Stimulated activated CD8-positive, alpha-beta memory T cell treated with anti-CD3 and anti-CD28 coated beads, Interleukin-4, amount 100 ng/mL, for 4 hours (primary cell): ENCODE measurements at places on chromosomes 4 and X.

DNA sequence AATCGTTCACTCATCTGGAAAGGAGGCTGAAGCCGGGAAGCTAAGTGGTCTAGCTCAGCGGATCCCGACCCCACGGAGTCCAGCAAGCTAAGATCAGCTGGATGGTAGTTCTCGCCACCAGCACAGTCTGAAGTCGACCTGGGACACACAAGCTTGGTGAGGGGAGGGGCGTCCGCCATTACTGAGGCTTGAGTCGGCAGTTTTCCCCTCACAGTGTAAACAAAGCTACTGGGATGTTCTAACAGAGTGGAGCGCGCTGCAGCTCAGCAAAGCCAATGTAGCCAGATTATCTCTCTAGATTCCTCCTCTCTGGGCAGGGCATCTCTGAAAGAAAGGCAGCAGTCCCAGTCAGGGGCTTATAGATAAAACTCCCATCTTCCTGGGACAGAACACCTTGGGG lies 555.4 kb downstream of the BCOR start:
- no peak for DNase-seq

GRCh38 chrX:12443534-12444098 lies 305.3 kb downstream of the FRMPD4 start:
- DNase-seq = no peak

- no peak for DNase-seq
Measured at GRCh38 chr4:147853706-147854105, 121.8 kb downstream of the ARHGAP10 start.

GRCh38 chrX:110346681-110347080 lies 12.0 kb upstream of the RTL9 start:
- no peak for DNase-seq

GRCh38 chr4:6971536-6972374 lies 62.1 kb downstream of the TBC1D14 start:
- DNase-seq = no peak

GRCh38 chr4:109440948-109441347 lies 7.3 kb downstream of the SEC24B start:
- DNase-seq = no peak

GRCh38 chr4:15659768-15660570 lies 4.8 kb upstream of the FBXL5 start:
- no peak for DNase-seq

DNA sequence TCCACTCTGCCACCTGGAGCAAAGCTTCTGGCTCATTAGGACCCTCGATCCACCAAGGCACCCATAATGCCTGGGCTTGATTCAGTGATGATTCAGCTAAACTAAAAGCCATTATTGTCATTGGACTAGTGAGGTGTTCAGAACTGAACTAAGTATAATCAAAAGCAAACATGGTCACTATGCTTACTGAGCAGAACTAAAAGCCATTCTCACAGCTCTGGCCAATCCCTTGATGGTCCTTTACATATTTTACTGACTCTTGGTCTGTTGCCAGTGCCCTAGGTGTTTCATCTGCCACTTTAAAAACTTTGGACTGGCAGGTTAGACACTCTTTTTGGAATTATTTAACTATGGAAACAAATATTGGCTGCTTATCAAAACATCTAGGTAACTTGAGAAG lies 703.5 kb downstream of the FAT4 start:
- no peak for DNase-seq

- DNase-seq = no peak
Measured at GRCh38 chrX:30308263-30309138, 689 bp downstream of the NR0B1 start.

DNA sequence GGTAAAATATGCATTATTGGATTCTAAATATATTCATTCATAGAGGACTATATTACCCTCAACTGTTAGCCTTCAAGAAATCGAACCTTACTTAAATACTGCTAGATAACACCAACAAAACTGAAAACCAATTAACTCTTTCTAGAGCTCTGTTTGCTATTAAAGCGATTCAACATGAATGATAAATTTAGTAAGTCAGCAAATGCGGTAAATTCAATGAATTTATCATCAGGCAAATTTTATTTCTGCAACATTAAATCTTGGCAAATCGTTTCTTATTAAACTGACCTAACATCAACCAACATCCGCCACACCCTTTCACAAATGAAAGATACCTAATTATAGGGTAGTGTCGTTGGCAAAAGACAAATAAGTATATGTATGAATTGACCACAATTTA lies 26.4 kb upstream of the HELT start:
- DNase-seq = no peak

- DNase-seq = no peak
Measured at GRCh38 chr4:114658179-114658578, 59.6 kb downstream of the UGT8 start.

GRCh38 chr4:138086611-138087041 lies 155.5 kb downstream of the SLC7A11 start:
- no peak for DNase-seq

DNA sequence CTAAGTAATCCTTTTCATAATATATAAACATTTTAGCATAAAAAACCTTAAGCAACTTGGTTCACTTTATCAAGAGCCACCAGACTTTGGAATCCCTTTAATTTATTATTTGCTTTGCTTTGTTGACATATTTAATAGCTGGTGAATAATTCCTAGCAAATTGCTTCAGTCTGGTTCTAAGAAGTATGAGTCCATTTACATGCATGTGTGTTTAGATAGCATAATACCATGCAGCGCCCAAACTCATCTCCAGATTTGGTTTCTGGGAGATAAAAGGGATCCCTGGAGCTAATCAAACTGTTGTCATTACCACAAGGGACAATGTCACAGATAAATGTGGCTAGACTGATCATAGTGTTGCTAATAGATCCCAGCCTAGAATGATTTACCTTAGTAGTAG lies 111.8 kb downstream of the TMEM144 start:
- DNase-seq = no peak

DNA sequence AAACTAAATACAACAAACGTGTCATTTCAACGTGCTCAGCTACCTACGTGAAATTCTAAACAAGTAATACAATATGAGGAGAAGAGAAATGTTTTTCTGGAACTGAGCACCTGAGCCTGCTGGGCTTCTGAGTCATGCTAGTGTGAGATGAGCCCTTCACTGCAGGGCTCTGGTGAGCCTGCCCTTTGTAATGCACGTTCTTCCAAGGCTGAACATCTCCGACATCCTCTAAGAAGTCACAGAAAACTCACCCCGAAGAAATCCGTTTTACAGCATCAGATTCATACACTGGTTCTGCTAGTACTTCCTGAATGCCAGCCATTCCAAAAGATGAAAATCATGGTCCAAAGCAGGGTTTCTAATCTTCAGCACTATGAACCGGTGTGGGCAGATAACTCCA lies 157.1 kb downstream of the AMELX start:
- DNase-seq = no peak

- no peak for DNase-seq
Measured at GRCh38 chr4:159227378-159227777, 124.5 kb downstream of the RAPGEF2 start.

DNA sequence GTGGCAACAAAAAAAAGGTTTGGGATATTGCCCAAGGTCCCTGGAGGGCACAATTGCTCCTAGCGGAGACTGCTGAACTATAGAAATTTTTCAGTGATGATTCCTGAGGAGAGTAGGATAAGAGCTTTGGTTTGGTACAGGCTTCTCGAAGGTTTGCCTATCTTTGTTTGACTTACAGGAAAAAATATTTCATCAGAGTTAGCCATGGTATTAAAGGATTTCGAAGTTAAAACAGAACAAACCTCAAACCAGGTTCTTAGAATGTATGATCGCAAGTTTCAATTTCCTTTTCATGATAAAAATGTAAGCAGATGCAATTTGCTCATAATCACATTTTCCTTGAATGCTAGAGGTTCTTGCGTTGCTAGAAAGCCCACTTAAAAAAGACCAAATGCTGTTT lies 1.7 kb downstream of the EGFL6 start:
- no peak for DNase-seq

GRCh38 chr4:17811078-17811603 lies 362 bp downstream of the NCAPG start:
- no peak for DNase-seq

DNA sequence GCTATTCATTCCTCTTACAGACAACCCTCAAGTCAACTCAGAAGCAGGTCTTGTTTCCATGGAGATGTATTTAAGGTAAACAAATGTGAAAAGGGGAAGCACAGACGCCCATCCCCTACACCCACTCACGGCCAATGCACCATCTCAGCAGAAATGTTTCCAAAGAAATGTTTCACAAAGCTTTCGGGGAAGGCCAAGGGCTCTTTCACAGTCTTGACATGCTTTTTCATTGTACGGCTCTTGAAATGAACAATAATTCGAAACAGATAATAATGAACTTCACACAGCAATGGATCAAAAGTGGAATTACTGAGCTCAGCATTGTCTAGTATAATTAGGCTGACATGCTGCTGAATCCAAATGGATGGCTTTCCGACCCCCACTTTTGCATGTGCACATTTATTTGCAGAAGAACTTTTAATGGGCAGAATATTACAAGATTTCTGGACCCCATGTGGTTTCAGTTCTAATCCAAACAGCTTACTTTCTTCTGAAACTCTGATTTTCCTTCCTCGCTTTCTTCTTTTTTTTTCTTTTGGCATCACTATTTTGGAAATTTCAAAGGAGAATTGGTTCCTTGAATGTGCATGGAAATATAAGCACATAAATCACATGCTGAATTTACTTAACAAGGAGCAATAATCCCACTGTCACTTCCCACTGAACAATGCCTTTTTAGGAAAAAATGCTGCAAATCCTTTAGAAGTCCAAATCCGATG lies 160.9 kb downstream of the SMIM20 start:
- no peak for DNase-seq

- DNase-seq = no peak
Measured at GRCh38 chrX:45758319-45758718, 557.6 kb upstream of the DIPK2B start.

DNA sequence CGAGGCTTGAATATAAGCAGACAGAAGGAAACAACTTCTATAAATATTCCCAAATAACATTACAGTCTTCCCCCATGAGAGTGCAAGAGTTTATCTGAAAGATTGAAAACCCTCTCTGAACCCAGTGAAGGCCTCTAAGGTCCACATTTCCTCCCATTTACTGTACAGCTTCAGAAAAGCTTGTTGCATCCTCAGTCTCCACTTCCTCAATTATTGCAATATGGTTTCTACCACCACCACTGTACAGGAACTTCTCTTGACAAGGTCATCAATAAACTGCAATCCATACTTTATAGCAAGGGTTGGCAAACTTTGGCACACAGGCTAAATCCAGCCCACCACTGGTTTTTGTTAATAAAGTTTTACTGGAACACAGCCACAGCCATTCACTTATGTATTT lies 239.0 kb downstream of the THOC2 start:
- DNase-seq = no peak

DNA sequence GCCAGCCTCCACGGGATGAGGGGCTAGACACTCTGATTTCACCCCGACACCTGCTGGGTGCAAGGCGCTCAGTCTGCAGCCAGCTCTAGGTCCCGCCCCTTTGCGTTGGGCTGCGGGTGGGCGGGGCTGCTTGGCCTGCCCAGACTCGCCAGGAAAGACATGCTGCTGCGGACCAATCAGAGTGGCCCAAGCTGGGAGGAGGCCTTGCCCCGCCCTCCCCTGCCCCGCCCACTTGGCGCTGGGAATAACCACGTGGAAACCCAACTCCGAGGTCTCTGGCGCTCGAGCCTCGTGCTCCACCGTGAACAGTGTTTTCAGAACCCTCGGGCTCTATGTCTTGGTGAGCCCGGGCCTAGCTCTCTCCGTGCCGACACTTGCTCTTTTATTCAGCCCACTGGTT lies 5.3 kb upstream of the VMA21 start:
- no peak for DNase-seq

- DNase-seq = no peak
Measured at GRCh38 chrX:23792861-23793553, 10.0 kb downstream of the SAT1 start.

DNA sequence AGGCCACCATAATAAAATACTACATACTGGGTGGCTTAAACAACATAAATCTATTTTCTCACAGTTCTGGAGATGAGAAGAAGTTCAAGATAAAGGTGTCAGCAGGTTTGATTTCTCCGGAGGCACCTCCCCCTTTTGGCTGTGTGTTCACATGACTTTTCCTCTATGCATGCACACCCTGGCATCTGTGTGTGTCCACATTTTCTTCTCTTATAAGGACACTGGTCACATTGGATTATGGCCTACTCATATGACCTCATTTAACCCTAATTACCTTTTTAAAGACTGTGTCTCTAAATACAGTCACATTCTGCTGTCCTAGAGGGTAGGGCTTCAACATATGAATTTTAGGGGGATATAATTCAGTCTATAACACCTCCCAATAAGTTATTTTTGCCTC lies 79.8 kb downstream of the DCLK2 start:
- no peak for DNase-seq

DNA sequence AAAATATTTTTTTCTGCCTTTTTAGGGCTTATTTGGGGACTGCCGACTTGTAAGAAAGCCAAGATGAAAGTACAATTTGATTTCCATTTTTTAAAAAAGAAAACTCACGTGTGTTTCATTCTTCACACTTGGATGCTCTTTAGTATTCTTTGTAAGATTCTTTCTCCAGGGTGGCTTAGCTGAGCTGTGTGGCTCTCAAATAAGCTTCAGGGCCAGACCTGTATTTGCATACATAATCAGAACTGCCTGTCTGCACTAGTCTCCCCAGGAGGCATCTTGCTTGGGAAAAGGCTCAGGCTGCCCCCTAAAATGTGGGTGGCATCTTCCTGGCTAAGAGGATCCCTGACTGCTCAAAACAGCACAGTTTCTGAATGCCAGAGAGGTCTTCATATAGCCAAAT lies 498.4 kb downstream of the MID1IP1 start:
- DNase-seq = no peak

GRCh38 chr4:182877326-182877883 lies 39.8 kb downstream of the DCTD start:
- DNase-seq = no peak

- no peak for DNase-seq
Measured at GRCh38 chr4:82428526-82428968, 1.7 kb downstream of the HNRNPDL start.

- DNase-seq = no peak
Measured at GRCh38 chr4:54234497-54235205, 5.6 kb downstream of the PDGFRA start.

DNA sequence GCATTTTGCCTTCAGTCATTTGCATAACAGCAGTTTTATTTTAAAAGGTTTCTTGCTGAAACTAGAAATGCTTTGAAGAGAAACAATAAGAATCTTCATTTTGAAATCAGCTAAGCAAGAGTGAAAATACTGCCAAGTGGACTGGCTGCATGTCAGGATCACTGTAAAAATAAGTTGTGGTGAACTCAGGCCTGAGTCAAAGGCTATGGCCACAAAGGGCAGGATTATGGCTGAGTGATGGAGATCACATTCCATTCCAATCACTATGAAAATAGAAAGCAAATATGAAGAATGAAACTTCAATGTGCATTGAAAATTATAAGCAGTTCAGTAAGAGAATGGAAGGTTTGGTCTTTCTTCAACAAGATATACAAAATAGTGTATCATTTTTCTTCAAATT lies 224.5 kb downstream of the PCDH18 start:
- no peak for DNase-seq
